ENCODE measurements at places on chromosomes 7 and 10.

DNA sequence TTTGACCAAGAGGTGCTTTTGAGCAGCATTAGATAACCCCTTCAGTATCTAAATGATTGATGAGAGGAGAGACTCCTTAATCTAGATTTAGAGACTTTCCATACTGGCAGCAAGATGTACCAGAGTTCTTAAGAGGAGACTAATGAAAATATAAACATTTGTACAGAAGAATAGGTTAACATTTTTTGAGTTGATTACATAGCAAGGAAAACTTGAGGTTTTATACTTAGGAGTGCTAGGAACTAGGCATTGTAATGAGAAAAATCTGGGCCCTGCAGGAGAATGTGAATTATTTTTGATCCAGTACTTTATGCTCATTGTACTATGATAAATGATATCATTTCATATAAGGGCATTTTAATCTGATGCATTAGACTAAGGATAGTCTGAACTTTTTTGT, 261.7 kb downstream of the EXOC4 start:
- DNase-seq, result no peak

- no peak for DNase-seq
Measured at GRCh38 chr10:32906595-32906994, 51.4 kb downstream of the ITGB1 start.

- no peak for DNase-seq
Measured at GRCh38 chr7:28157831-28158416, 22.7 kb downstream of the JAZF1 start.

GRCh38 chr7:47292832-47293309, 289.0 kb downstream of the TNS3 start:
- no peak for DNase-seq

GRCh38 chr10:33723181-33723580, 388.7 kb upstream of the NRP1 start:
- DNase-seq, result no peak

- no peak for DNase-seq
Measured at GRCh38 chr10:122850705-122851640, 5.3 kb upstream of the CUZD1 start.

GRCh38 chr7:6284055-6284400, 11.6 kb upstream of the CYTH3 start:
- no peak for DNase-seq

GRCh38 chr10:18312374-18313139, 172.3 kb downstream of the CACNB2 start:
- no peak for DNase-seq

DNA sequence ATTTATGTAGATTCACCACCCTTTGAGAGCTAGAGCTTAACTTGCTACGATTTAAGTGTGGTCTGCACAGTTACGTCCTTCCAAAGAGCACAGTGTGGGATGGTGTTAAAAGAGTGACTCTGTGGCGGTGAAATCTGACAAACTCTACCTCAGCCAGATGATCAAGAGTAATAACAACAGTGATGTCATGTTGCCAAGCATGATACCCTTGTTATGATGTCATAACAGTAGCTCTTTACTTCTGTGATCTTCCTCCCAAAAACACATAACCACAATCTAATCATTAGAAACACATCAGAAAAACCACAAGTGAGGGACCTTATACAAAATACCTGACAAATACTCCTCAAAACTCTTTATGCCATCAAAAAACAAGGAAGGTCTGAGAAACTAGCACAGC, 649.3 kb downstream of the POM121L12 start:
- DNase-seq, result no peak

DNA sequence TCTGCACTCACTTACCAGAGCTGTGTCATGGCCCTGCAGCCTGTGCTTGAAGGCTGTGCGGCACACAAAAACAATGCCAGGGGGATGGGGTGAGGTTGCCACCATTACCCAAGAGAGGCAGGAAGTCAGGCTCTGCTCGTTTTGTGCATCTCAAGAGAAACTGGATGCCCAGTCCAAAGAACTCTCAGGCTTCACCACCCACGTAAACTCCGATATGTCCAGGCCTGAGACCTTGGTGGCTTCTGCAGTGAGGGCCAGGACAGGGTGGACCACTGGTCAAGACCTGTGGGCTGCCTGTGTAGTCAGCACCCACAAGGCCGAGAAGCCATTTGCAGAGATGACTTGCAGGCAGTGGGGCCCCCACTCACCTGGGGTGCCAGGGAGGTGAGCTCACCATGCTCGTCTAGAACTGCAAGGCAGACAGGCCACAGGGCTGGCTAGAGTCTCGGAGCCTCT, 54.7 kb upstream of the EBF3 start:
- DNase-seq, result no peak

GRCh38 chr7:151820491-151821105, 56.3 kb downstream of the PRKAG2 start:
- no peak for DNase-seq

DNA sequence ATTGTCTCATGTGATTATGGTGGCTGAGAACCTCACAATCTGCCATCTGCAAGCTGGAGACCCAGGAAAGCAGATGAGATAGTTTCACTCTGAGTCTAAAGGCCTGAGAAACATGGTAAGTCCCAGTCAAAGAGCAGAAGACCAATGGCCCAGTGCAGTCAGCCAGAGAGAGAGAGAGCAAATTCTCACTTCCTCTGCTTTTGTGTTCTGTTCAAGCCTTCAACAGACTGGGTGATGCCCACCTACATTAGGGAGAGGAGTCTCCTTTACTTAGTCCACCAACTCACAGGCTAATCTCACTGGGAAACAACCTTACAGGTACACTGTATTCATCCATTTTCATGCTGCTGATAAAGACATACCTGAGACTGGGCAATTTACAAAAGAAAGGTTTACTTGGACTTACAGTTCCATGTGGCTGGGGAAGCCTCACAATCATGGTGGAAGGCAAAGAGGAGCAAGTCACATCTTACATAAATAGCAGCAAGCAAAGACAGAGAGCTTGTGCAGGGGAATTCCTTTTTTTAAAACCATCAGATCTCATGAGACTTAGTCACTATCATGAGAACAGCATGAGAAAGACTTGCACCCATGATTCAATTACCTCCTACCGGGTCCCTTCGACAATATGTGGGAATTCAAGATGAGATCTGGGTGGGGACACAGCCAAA, 4.7 kb upstream of the FRMPD2 start:
- no peak for DNase-seq

GRCh38 chr7:154876516-154876915, 126.4 kb downstream of the PAXIP1 start:
- no peak for DNase-seq

GRCh38 chr7:749140-749551, 22.1 kb upstream of the PRKAR1B start:
- DNase-seq, result no peak

DNA sequence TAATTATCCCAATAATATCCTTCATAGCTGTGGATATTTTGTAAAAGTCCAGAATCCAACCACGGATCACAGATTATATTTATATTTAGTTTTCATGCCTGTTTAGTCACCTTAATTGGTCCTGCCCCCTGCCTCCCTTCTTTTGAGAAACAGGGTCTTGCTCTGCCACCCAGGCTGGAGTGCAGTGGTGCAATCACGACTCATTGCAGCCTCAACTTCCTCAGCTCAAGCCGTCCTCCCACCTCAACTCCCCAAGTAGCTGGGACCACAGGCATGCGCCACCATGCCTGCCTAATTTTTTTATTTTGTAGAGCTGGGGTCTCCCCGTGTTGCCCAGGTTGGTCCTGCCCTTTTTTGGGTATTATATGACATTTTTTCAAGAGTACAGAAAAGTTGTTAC, 129.4 kb downstream of the KAT6B start:
- no peak for DNase-seq

Data from CD4-positive, alpha-beta T cell treated with Interleukin-6 for 4 hours (primary cell).